ENCODE measurements at places on chromosomes 2 and 18. TPM values are rescaled to one million over a fixed set of nuclear protein-coding genes. Genes with fewer than 3 reads are reported as not detected.

Gene PTH2R
- polyA plus RNA-seq, result 0.01 TPM

GRCh38 chr2:69192176-69192945 lies 179.4 kb downstream of the ANTXR1 start:
- H3K27me3 ChIP-seq, result no peaks in the 10 kb centered on the region
- no peak for DNase-seq
- no peak overlapping the region for H3K27ac ChIP-seq
- H3K4me3 ChIP-seq, result no peak overlapping the region

GRCh38 chr18:13831864-13832508 lies 8.0 kb downstream of the MC5R start:
- H3K27me3 ChIP-seq, result peaks cover 47% of the 10 kb centered on the region
- no peaks in the 10 kb centered on the region for H3K36me3 ChIP-seq
- no peak overlapping the region for H3K4me3 ChIP-seq
- no peak for DNase-seq
- no peak overlapping the region for H3K27ac ChIP-seq

Gene ACTR1B
- 43.4 TPM for polyA plus RNA-seq

Gene RBM43
- 1.1 TPM for polyA plus RNA-seq

- H3K36me3 ChIP-seq, result no peaks in the 10 kb centered on the region
- no peaks in the 10 kb centered on the region for H3K4me1 ChIP-seq
- H3K4me3 ChIP-seq, result no peak overlapping the region
- no peak overlapping the region for H3K27ac ChIP-seq
- no peaks in the 10 kb centered on the region for H3K27me3 ChIP-seq
Measured at GRCh38 chr2:232324778-232325177, 53.8 kb upstream of the ALPP start.

- H3K4me1 ChIP-seq, result no peaks in the 10 kb centered on the region
- DNase-seq, result no peak
- no peak overlapping the region for H3K4me3 ChIP-seq
- no peaks in the 10 kb centered on the region for H3K27me3 ChIP-seq
- no peak overlapping the region for H3K27ac ChIP-seq
Measured at GRCh38 chr18:37694516-37694915, 128.9 kb upstream of the CELF4 start.

Gene FBXO36
- 0.15 TPM for polyA plus RNA-seq

DNA sequence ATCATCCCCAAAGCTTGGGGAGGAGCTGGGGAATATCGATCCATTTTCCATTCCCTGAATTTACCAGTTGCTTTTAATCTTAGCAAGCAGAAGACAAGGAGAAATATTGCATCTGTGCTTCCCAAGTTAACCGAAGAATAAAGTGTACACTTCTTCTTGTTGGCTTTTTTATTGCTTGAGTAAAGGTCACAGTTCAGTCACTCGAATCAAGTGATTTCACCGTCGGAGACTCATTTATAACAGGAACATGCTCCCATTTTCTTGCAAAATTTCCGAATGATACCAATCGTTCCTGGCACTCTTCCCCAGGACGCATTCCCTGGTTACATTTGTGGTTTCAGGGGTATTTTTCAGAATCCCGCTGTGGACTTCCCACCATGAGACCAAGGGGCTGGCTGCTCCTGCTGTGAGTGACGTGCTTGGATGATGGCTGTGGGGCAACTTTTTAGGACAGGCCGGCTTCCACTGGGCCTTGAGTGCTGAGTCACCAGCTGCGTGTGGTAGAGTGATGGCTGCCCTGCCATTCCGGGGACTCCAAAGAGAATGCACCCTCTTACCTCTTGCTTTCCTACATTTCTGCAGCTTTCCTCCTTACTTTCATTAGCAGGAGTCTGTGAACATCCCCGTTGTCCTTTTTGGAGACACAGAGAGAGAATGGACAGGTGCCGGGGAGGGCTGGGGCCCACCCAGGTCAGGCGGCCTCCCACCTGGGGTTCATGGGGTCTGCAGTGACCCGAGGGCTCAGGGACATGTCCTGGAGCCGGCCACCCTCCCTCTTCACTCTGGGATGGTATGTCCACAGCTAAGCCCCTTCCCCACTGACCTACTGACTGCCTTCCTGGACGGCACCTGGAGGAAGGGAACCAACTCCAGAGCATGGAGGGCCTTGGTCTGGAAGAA lies 60.7 kb upstream of the HDAC4 start:
- H3K4me1 ChIP-seq, result peaks cover 7% of the 10 kb centered on the region
- H3K27me3 ChIP-seq, result no peaks in the 10 kb centered on the region
- H3K36me3 ChIP-seq, result no peaks in the 10 kb centered on the region
- H3K27ac ChIP-seq, result no peak overlapping the region
